ENCODE measurements at places on chromosomes 7 and 10. TPM values are rescaled to one million over a fixed set of nuclear protein-coding genes. Genes with fewer than 3 reads are reported as not detected.

- H3K4me1 ChIP-seq: no peaks in the 10 kb centered on the region
- H3K36me3 ChIP-seq: no peaks in the 10 kb centered on the region
- no peak overlapping the region for H3K4me3 ChIP-seq
Observed at GRCh38 chr10:110151971-110152370, 55.4 kb upstream of the MXI1 start.

GRCh38 chr7:159139639-159140038, 5.0 kb downstream of the VIPR2 start:
- H3K4me1 ChIP-seq: peaks cover 2% of the 10 kb centered on the region
- no peak for DNase-seq
- H3K4me3 ChIP-seq: no peak overlapping the region
- no peak overlapping the region for H3K27ac ChIP-seq
- no peaks in the 10 kb centered on the region for H3K36me3 ChIP-seq
- H3K27me3 ChIP-seq: peaks cover 22% of the 10 kb centered on the region

Gene FAM24B
- 8.5 TPM for total RNA-seq

Gene MYO1G
- 0.11 TPM for total RNA-seq

DNA sequence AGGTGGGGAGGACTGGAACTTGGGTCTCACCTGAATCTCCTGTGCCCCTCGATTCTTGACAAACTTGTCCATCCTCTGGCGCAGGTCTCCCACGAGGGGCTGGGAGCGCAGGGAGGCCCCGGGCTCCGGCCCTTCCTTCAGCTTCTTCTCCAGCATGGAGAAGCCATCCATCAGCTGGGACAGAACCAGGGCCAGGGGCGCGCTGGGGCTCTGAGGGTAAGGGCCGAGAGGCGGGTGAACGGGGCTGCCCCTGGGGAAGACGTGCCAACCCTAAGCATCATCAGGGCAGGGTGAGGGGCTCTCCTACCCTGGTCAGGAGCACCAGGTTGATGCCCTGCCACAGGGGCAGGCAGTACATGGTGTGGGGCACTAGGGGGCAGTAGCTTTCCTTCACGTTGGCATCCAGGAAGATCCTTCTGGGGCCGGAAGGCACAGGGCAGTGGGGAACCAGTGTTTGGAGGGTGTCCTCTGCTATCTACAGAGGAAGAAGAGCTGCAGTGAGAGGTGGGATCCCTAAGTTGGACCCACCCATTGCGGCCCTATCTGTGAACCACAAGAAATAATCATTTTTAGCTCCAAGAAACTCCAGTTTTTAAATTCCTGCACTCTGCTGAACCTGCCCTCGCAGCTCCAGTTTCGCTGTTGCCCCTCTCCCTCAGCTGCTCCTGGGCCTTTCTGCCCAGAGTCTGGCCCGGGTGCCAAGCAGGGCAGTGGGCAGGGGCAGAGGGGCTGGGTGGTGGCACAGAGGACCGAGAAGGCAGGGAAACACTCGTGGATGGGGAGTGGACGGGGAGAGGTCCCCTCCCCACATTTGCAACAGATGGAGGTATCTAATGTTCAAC, 10.8 kb upstream of the PYROXD2 start:
- no peaks in the 10 kb centered on the region for H3K27me3 ChIP-seq
- peak; percentile 46 for DNase-seq
- H3K27ac ChIP-seq: no peak overlapping the region

GRCh38 chr10:85047170-85047834, 718.9 kb downstream of the CCSER2 start:
- no peak for DNase-seq
- no peak overlapping the region for H3K4me3 ChIP-seq
- no peaks in the 10 kb centered on the region for H3K4me1 ChIP-seq
- H3K27me3 ChIP-seq: no peaks in the 10 kb centered on the region
- no peak overlapping the region for H3K27ac ChIP-seq
